ENCODE measurements at places on chromosomes 1 and 21. TPM values are rescaled to one million over a fixed set of nuclear protein-coding genes. Genes with fewer than 3 reads are reported as not detected.
A peak's percentile ranks its signal among the peaks of the same experiment; 100 is the strongest.

Gene ZBTB48
- 41.6 TPM for polyA plus RNA-seq

DNA sequence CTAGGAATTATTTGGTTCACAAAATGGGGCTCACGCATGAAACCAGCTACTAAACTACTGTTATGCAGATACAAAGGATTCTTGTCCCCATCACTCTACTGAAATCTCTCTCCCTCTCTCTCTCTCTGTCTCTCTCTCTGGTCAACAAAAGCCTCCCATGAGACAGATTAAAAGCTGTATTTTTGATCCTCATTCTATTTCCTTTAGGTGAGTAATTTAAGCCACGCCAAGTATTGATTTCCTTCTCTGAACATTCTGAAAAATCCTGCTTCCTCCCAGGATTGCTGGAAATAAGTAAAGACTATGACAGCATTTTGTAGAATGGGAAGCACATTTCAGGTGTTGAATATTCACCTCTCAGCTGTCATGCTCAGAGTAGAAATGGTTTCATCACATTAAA lies 43.7 kb downstream of the PRDX6 start:
- DNase-seq, result no peak

DNA sequence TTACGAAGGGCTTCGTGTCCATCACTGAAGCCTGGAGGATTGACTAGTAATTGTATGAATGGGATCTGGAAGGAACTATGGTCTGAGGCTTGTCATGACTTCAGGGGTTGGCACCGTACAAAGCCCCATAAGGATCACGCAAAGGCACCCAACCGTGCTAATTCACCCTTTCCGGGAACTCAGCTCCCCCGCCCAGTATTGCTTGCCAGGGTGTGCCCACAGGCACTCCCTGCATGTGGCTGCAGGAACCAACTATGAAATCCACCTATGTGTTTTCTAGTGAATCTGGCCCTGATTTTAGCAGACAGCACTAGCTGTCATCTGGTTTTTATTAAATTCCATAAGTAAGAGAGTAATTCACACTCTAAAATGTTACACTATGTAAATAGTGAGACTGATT lies 139.2 kb downstream of the TM2D1 start:
- no peak for DNase-seq

- no peak for DNase-seq
Observed at GRCh38 chr1:36781098-36781497, 253.2 kb downstream of the GRIK3 start.

- no peak for DNase-seq
Observed at GRCh38 chr1:76068953-76069561, 5.5 kb upstream of the ST6GALNAC3 start.

- no peak for DNase-seq
Observed at GRCh38 chr1:117985973-117986372, 56.4 kb downstream of the WDR3 start.

DNA sequence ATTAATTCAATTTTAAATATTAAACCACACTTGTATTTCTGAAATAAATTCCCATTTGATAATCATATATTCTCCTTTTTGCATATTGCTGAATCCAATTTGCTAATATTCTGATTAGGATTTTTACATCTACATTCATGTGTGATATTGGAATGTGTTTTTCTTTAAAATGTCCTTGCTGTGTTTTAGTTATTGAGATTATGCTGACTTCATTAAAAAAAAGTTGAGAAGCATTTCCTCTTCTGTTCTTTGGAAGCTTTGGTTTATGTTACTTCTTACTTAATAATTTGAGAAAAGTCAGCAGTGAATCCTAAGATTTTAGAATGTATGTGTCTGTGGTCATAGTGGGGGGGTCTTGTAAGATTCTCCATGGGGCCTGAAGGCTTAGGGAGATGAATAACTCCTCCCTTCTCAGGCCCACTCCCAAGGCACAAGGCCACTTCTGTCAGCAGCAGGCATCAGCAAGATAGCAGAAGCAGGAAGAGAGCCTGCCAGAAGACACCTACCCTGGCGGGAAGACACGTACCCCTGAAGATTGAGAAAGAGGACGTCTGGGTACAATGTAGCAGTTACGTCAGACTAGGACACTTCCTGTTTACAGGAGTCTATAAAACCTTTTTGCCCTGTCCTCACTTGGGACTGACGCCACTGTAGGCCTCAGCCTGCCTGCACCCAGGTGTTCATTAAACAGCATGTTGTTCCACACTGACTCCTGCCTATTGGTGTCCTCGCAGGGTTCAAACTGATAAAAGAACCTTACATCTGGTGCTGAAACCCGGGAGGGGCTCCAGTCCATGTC lies 56.9 kb downstream of the ODF2L start:
- DNase-seq, result peak; percentile 41

- no peak for DNase-seq
Observed at GRCh38 chr1:205998457-205999241, 4.5 kb downstream of the RAB7B start.

GRCh38 chr1:173202424-173203145 lies 4.5 kb downstream of the TNFSF4 start:
- no peak for DNase-seq

- no peak for DNase-seq
Observed at GRCh38 chr1:218643281-218643680, 298.1 kb downstream of the TGFB2 start.

DNA sequence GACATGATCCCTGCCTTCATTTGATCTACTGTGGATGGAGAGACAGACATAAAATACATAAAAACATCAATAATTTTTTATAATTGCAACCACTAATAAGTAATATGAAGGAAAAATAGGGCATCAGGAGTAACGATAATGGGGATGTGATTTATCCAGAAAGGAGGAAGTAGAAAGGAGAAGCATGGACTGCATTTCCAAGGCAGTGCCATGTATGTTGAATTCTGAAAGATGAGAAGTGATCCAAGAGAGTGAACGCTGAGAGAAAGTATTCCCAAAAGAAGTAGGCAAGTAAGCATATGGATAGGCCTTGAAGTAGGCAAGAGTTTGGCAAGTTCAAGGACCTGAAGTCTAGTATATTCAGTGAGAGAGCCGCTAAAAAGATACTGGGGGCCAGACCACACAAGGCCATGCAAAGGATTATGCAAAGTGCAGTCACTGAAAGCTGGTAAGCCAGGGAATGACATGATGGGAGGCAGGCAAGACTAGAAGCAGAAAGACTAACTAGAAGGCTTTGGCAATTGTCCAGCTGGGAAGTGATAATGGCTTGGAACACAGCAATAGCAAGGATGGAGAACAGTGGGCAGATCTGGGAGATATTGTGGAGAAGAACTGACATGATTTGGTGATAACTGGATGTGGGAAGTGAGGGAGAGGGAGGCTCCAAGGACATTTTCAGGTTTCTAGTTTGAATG lies 85.9 kb downstream of the TM2D1 start:
- DNase-seq, result no peak

GRCh38 chr1:171917331-171917730 lies 76.0 kb downstream of the DNM3 start:
- DNase-seq, result no peak

GRCh38 chr1:227545361-227545760 lies 18.0 kb upstream of the ZNF678 start:
- no peak for DNase-seq

- peak; percentile 69 for DNase-seq
Observed at GRCh38 chr1:15417059-15417934, 7.6 kb downstream of the EFHD2 start.

DNA sequence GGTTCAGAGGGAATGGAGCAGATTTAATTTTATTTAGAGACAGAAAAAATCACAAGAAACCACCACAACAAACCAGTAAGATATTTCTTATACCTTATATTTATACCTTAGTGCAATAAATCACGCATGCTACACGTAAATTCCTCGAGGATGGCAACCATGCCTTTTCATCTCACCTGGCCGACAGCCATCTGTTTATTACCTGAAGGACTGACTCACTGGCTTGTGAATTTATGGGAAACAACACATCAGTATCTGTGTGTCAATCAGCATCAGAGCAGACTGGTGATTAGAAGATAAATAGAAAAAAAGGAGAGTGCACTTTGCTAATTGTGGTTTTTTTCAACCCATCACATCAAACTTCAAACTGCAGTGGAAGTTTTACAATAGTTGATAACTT lies 58.4 kb downstream of the S1PR1 start:
- DNase-seq, result no peak

Gene CFAP74
- polyA plus RNA-seq, result 3.2 TPM

DNA sequence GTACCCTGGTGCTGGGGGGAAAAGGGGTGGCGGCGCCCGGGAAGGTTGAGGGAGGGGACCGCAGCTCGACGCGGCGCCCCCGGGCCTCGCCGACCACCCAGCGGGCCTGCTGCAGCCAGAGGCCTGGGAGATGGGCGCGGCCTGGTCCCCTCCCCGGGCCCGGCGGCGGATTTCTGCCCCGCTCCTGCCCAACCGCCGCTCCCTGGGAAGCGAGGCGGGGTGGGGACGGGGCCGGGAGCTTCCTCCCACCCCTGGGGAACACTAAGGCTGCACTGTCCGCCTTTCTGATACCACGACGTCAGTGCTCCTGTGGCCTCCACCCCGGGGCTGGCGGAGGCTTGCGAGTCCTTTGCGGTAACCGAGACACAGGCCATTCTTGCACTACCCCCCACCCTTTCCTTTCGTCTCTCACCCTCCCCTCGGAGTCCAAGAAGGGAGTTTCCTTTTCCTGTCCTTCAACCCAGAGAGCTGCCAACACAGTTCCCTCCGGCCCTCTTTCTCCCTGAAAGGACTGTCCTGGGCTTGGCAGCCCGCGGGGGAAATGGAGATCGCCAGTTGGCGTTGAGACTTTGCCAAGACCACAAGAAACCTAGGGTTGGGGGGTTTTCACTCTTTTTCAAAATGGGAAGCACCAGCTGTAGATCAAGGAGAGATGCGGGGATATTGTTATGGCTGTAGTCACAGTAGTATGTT lies 742 bp downstream of the SH3GLB1 start:
- peak; percentile 67 for DNase-seq

DNA sequence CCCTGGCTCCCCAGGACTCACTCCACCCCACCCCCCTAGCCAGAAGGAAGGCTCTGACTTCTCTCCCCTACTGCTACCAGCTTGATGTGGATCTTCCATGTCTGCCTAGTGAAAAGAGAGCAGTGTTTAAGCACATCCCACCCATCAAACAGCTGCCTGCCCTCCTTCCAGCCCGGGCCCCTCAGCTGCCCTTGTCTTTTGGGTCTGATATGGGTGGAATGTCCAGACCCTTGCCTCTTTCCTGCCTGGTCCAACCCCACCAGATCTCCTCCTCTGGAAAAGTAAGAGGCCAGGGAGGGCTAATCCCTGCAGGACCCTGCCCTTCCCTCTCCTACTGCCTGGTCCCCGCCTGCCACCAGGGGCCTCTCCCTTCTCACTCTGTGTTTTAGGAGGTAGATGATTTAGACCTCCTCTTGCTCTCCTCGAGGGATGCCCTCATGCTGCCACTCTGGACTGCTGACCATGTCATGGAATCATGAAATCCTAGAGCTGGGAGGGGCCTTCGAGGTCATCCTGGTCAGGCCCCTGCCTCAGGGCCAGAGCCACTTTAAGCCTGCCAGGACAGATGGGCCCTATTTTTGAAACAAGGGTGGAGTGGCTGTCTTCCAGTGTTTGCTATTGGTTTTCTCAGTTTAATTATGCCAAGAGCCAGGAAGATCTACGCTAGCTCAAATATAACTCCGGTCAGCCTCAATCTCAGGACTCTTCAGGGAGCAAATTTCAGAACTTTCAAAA lies 15.8 kb upstream of the HSPG2 start:
- no peak for DNase-seq

Gene FTCD
- 2.3 TPM for polyA plus RNA-seq

DNA sequence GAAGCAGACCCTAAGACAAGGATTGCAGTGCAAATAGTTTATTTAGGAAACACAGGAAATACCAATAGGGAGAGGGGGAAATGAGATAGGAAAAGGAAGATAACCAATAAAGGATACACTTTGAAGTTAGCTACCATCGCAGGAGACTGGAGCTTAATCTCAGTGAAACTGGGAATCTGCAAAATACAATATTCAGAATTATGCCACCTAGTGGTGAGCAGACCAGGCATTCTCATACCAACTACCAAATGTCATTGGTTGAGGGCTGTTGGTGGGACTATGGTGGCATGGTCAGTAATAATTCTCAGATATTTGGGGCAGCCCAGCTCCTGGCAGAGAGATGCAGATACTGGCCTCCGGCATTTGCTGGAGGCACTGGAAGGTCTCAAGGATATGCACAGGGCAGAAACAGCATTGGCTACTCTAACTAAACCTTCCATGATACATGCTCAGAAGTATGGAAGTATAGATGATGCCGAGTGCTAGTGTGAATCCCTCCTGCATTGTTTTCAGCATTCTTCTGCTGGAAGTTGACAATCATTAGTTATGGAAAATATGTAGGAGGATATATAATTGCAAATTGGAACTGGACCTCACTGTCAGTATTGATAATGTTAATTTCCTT lies 11.8 kb upstream of the ZFP69B start:
- no peak for DNase-seq

Data from left lung (tissue), 14 donors.